ENCODE measurements at places on chromosomes 12 and 14.
A peak's percentile ranks its signal among the peaks of the same experiment; 100 is the strongest.

DNA sequence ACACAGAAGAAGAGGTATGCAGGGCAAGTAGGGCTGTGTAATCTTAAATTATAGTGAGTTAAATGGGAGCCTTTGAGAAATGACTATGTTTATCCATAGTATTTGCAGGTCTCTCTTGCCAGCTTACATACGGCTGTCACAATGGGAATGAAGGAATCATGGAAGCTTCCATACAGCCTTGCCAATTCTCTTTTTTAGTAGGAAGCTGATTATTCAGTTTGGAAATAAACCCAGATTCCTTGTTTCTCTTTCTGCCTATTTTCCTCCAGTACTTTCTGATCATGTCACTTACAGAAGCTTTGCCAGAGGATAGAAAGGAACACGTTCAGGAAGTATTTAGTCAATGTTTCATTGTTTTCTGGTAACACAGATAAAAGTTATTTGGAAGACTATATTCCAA lies 217.4 kb upstream of the DIO2 start:
- no peak for DNase-seq

GRCh38 chr12:61860451-61860850 lies 399.8 kb upstream of the USP15 start:
- DNase-seq = no peak

GRCh38 chr12:69732088-69732487 lies 6.6 kb upstream of the RAB3IP start:
- DNase-seq = no peak

- no peak for DNase-seq
Measured at GRCh38 chr12:26851031-26851809, 18.2 kb upstream of the ITPR2 start.

DNA sequence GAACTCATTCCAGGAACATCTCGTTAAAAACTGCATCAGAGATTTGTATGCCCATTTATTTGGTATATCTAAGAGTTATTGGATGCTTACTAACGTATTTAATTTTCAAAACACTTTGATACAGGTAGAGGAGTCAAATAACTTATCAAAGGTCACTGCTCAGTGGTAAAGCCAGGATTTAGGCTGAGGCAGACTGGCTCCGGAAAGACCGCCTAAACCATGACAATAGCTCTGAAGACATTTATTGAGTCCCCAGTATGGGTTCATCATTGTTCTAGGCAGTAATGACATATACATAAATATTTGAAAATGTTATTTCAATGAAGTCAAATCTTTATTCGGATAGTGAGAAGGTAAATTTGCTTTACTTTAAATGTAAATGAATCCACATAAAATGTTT lies 30.3 kb downstream of the WBP11 start:
- no peak for DNase-seq

DNA sequence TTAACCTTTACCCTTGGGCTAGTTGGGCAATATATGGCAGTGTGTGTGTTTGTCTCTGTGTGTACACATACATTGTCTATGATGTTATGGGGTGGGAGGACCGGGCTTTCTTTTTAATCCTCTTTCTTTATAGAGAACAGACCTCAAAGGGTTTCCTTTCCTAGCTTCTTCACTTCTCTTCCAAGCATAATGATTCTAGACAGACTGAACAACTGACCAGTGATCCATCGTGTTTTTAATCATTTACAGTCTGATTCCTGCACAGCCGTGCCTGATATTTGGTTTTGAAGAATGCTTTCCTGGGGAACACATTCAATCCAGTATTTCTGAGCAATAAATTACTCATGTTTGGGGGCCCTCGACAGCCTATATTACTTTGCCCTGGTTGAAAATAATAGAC lies 481.1 kb upstream of the DCN start:
- no peak for DNase-seq

GRCh38 chr14:73768107-73768506 lies 53.9 kb upstream of the PNMA1 start:
- DNase-seq = no peak

GRCh38 chr12:103955811-103956508 lies 9.7 kb upstream of the TDG start:
- peak; percentile 43 for DNase-seq

DNA sequence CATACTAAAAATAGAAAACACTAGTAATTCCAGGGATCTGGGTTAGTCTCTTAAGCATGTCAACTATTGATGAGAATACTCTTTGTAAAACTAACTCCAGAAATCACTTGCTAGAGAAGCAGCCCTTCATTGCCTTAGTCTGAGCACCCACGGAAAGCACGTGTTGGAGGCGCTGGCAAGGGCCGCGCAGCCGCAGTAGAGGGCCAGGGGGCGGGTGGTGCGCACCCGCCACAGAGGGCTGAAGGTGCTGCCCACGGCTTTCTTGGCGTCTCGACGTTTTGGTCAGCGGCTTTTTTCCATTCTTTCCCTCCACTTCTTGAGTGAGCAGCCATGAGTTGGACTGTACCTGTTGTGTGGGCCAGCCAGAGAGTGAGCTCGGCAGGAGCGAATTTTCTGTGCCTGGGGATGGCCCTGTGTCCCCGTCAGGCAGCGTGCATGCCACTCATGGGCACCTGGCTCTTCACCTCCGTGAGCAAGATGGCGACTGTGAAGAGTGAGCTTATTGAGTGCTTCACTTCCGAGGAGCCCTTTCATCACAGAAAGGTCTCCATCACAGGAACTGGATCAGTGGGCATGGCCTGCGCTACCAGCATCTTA lies 68.4 kb upstream of the PPM1H start:
- DNase-seq = no peak

DNA sequence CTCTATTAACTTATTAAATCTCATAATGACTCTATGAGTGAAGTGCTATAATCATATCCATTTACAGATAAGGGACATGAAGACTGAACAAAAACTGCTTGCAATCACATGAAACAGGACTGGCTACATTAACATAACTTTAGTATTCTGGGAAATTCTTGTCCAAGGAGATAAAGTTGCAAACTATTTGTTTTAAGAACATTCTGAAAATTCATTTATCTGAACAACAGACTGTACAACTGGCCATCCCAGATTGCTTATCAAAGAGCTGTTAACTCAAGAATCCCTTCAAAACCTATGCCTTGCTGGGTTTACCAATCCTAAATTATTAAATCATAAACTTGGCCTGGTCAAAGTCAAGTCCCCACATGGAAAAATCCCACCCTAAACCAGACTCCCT lies 39.2 kb upstream of the POC1B start:
- no peak for DNase-seq

- peak; percentile 29 for DNase-seq
Measured at GRCh38 chr12:79885911-79886490, 48.9 kb downstream of the PPP1R12A start.

DNA sequence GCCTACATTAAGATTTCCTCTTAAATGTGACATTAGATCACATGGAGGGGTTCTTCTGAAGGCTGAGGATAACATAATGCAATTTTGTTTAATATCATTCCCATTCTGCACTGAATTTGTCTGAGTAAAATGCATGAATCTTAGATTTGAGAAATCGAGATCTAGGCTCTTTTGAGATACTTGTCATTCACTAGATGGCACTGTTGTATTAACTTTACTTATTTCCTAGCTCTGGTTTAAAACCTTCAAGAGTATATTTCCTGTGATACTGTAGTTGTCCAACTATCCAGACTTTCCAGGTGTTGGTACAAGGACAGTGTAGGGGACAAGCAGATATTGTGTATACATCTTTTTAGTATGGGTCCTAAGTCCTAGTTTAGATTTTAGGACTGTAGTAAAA lies 91.7 kb upstream of the SEL1L start:
- DNase-seq = peak; percentile 24

DNA sequence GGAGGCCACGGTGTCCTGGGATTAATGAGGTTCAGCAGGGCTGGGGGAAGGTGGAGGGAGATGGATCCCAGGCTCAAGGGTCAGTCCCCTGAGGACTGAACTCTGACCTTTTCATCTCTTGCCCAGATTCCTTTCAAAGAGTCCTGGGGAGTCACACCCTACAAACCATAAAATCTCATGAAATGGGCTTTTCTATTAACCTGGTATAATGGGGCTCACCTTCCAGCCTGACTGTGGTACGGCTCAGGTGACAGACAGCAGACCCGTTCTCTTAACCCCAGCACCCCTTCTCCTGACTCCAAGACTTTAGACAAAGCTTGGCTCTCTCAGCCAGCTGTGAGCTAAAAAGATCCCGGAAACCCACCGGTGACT lies 268.2 kb downstream of the ADGRD1 start:
- DNase-seq = no peak

DNA sequence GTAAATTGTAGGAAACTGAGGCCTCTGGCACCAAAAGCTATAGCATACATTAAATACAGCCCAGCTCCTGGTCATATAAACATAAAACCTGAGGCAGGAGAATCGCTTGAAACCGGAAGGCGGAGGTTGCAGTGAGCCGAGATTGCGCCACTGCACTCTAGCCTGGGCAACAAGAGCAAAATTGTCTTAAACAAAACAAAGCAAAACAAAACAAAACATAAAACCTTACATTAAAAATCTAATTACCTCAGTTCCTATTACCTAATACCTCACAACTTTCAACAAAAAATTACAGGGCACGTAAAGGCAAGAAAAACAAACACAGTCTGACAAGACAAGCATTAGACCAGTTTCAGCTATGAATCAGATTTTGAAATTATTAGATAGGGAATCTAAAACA lies 36.7 kb downstream of the TMEM116 start:
- DNase-seq = no peak

GRCh38 chr12:91098461-91098860 lies 12.8 kb downstream of the LUM start:
- DNase-seq = peak; percentile 9

DNA sequence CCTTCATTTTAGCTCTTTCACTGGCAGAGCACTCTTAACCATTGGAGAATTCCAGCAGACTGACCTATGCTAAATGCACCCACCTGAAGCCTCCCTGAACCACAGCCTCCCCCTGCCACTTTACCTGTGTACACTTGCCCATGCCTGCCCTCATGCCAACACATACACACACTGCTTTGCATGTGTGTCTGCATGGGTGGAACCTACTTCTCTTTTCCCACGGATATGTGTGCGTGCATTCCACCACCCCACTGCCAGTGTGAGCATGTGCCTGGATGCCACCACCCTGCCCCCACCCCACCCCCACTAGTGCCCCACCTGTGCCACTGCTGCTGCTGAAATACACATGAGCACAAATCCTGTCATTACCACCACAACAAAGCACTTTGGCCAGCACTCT lies 49.5 kb upstream of the EEA1 start:
- no peak for DNase-seq

- DNase-seq = no peak
Measured at GRCh38 chr12:24752763-24753462, 196.0 kb downstream of the BCAT1 start.

- DNase-seq = no peak
Measured at GRCh38 chr12:115949675-115950074, 327.8 kb downstream of the MED13L start.

- DNase-seq = peak; percentile 22
Measured at GRCh38 chr14:31371646-31372045, 48.7 kb downstream of the HEATR5A start.

- DNase-seq = no peak
Measured at GRCh38 chr14:92500491-92500941, 13.1 kb upstream of the RIN3 start.

DNA sequence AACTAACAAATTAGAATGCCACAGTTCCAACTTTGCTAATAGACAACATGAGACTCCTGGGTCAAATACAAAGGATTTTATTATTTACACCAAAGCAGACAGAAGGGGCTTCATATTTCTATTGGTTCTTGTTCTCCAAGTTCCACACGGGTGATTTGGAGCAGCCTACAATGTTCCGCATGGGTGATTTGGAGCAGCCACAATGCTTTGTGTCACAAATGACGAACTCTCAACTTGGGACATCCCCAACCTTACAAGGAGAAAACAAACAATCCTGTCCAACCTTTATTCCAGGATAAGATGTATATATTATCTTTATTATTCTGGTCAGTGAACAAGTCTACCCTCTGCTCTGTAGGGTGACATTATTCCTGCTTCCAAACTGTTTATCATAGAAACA lies 694.3 kb upstream of the MGAT4C start:
- DNase-seq = no peak
